Stimulated activated CD8-positive, alpha-beta memory T cell treated with anti-CD3 and anti-CD28 coated beads, Interleukin-15, amount 100 ng/mL, for 4 hours (primary cell): ENCODE measurements at places on chromosomes 6 and 20.

GRCh38 chr6:135158397-135158796 lies 22.7 kb upstream of the MYB start:
- no peak for DNase-seq

DNA sequence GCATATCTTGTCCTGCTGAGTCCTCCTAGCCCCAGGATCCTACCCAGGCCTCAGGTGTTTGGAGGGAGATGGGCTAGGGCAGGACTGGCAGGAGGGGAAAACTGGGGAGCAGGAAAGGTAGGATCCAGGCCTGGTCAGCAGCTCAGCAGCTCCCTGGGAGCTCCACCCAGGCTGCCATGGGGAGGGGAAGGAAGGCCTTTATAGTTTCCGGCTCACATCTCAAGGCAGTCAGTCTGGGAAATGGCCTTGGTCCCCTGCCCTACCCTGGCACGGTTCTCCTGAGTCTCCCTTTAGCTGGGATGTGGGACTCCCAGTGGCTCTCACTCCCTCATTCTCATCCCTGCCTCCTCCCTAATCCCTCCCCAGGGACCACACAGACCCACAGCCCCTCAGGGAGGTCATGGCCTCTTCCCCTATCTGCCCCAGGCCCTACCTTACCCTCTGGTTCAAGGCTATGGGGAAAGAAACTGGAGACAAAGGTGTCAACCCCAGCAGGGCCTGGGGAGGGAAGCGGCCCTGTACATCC lies 1.6 kb downstream of the SLC44A4 start:
- DNase-seq = no peak

GRCh38 chr20:32959351-32960221 lies 44.6 kb downstream of the SUN5 start:
- no peak for DNase-seq

GRCh38 chr6:1615151-1615852 lies 5.6 kb downstream of the FOXC1 start:
- DNase-seq = no peak

DNA sequence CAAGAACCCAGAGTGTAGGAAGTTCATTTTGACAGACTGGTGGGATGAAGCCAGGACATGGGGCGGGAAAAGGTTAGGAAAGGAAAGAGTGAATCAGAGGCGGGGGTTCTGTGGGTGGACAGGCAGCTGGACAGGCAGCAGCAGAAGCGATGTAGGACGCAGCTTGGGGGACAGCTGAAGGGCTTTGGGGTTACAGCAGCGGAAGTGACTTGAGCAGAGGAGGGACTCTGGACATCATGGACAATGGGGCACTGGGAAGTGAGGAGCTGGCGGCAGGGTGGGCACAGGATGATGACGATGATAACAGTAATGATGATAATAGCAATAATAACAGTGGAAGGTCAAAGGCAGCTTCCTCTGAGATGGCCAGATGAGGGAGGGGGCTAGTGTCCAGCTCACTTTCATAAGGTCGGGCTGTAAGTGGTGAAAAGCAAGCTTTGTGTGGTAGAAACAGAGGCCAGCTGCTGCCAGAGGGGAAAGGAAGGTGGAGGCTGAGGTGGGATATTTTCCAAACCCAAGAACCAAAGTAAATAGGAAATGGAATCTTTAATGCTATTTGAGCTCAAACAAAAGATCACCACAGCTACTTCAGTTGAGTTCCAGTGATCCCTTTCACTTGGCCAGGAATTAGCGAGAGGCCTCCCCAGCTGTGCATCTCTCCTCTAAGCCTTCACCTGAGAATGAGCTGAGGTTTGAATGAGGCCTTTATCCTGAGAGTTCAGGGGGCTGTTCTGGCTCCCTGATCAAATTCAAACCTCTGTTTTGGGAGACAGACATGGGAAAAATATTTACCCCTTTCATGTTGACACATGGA lies 433.5 kb downstream of the DHX35 start:
- DNase-seq = no peak

DNA sequence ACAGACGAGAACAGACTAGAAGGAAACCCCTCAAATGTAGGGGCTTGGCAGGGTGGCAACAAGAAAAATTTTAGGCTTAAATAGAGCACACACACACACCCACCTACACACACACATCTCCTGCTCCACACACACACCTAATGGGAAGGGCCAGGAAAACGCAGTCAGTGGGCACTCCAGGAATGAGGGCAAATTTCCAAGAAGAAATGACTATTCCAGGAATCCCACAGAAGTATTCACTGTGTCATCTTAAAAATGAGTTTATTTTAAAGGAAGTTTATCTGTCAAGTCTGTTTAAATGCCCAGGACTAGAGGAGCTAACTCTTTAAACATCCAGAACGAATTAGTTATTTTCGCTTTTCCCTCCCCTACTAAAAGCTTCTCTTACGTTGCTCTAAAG lies 13.0 kb downstream of the ALDH8A1 start:
- no peak for DNase-seq

GRCh38 chr6:12962529-12962928 lies 246.0 kb downstream of the PHACTR1 start:
- no peak for DNase-seq

DNA sequence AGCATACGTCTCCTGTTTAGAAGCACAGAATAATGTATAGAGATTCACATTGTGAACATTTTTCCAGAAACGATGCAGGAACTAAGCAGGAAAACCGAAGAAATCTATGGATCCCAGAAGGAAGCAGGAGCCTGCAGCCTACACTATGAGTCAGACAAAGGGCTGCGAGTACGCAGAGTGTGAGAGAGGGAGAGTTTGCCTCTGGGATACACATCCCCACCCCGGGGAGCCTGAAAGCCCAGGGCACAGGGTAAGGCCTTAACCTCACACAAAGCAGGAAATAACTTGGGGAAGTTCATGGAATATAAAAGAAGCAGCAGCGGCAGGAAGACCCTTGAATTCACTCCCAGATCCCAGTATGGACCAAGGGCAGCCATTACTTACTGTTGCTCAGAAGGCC lies 842.1 kb upstream of the MANEA start:
- no peak for DNase-seq

- DNase-seq = no peak
These were observed 231.0 kb upstream of the EYS start for GRCh38 chr6:65938000-65938399.

DNA sequence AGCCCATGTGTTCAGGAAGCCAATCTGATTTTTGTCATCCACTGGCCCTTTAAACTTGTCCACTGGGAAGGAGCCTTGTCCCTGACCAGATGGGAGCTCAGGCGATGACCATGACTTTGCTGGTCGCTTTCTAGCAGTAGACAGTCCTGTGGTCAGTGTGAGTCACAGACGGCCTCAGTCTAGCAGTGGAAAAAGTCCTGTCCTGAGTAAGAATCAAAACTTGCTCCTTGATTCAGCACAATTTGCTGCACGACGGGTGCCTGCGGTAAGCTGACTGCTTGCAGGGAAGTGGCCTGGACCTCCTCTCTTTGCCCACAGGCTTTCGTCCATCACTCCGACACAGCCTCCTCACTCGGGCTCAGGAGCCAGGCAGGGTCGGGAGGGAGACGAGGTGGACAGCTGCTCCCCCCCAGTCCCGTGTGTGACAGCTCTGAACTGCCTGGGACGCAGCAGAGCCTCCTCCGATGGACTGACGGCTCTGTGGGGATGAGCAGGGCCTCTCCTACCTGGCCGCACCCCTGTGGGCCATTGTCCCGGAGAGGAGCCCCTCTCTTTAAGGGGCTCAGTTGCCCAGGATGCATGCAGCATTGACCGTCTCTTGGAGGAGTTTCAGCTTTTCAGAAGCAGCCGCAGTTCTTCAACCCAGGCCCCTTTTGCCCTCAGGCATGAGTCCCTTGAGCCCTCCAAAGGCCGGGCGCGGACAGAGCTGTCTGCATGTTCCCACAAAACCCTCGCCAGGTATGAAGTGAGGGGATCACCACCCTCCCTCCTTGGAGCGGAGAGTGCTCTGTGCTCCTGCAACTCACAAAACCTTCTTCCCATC lies 209.2 kb downstream of the ANKRD60 start:
- no peak for DNase-seq

DNA sequence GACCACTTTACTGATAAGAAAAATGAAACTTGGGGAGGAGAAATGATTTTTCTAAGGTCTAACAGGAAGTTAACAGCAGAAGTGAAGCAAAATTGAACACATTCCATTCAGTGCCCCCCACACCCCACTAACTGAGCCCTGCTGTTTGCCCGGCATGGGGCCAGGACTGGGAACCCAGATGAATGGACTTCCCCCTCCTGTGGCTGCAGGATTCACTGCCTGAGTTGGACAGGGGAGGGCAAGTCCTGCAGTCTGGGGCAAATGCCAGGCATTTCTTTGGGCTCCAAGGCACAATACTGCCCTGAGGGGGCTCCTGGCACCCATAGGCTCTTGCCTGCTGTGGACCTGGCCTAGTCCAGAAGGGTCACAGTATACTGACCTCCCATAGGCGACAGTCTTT lies 28.3 kb downstream of the FYN start:
- DNase-seq = no peak

DNA sequence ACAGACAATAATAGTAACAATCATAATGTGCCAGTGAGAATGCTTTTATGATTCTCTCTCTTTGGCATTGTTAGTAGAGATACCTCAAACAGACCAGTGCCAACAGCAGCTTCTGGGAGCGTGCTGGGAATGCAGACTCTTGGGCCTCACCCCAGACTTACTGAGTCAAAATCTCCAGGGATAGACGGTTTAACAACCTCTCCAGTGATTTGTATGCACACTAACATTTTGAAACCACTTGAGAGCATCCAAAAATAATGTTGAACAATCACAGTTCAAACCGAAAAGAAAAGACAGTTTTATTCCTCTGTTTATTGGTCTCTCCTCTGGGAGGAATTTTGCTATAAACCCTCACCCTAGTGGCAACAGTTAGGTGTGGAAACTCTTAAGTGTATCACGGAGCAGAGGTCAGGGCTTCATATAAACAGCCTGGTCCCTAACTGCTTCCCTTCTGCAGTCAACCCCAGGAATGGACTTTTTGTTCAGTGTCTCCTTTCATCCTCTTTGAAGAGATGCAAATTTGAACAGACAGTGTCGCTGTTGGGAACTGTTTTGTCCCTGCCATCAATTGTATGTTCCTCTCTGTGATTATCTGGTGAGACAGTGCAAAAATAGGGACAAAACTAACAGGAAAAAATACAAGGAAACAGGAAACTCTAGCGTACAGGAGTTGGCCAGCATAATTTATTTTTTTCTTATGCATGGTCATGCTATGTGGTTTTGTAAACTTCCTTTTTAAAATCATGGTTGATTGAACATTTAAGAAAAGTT lies 162.4 kb upstream of the BTBD3 start:
- no peak for DNase-seq

- DNase-seq = no peak
These were observed at the start of gene HTR1E for GRCh38 chr6:86937219-86938079. TSS of gene HTR1E (plus strand) at chr6:86937528. CDS start at chr6:87015335, 77,807 bp downstream.

DNA sequence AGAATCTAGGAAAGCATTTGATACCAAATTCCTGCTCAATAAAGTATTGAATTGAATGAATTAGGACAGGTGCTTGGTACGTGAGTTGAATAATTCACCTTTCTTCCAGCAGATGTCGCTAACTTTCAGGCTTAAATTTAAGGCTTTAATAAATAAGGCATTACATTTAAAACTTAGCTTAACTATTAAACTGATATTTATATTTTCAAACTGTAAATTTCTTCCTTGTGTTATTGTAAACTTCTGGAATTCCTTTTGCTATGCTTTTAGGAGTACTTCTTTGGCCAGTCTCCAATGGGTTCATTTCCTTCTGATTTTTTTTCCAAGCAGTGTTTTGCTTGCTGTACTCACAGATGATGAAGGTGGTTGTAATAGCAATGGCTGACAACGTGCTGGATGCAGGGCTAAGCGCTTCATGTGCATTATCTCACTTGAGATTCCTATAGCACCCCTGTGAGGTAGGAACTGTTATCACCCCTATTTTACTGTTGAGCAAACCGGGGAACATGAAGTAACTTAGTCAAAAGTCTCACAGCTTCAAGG lies 71.3 kb upstream of the SLC2A12 start:
- no peak for DNase-seq

DNA sequence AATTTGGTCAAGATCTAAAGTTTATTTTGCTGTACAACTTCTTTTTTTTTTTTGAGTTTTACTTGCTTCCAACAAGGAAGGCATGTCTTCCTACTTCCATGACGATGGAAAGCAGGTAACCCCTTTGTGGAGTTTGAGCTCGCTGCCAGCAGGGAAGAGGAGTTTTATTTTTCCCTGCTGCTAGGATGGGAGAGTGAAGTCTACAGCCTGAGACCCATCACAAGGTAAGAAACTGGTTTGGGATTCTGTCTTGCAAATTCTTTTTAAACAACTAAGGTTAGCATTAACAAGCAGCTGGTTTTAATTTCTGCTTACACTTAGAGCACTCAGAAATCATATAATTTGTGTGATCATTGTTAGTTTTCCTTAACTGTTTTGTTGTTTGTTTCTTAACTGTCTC lies 108.0 kb upstream of the MAP3K4 start:
- no peak for DNase-seq

DNA sequence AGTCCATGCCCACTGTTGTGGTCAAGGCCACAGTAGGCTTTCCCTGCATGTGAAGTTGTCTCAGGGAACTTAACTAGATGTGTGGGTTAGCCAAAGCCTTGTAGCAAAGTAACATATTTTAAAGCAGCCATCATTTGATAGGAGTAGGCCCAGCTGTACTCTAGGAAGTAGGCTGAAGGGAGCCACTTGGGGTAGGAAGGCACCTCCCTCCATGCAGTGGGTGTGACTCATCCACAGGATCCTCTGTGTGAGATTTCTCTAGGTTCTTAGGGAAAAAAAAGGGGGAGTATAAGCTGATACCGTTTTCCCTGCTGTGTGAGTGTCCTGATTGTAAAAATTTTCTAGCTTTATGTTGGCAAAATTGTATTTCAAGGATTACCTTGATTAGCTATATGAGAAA lies 44.7 kb downstream of the VAPB start:
- DNase-seq = no peak

- no peak for DNase-seq
These were observed 89.4 kb downstream of the C6orf118 start for GRCh38 chr6:165220045-165220444.

GRCh38 chr6:146551545-146551944 lies 7.9 kb downstream of the RAB32 start:
- DNase-seq = no peak

- DNase-seq = no peak
These were observed 493 bp upstream of the SGK1 start for GRCh38 chr6:134318236-134318973.

- DNase-seq = no peak
These were observed 288.8 kb downstream of the ADGB start for GRCh38 chr6:146887447-146888077.

GRCh38 chr20:59385480-59385879 lies 85.1 kb downstream of the EDN3 start:
- DNase-seq = no peak

- no peak for DNase-seq
These were observed 657.7 kb downstream of the QKI start for GRCh38 chr6:164072240-164072666.

- no peak for DNase-seq
These were observed 4.8 kb upstream of the ZNFX1 start for GRCh38 chr20:49282584-49283171.
